ENCODE measurements at places on chromosomes 11 and 22. TPM values are rescaled to one million over a fixed set of nuclear protein-coding genes. Genes with fewer than 3 reads are reported as not detected.

DNA sequence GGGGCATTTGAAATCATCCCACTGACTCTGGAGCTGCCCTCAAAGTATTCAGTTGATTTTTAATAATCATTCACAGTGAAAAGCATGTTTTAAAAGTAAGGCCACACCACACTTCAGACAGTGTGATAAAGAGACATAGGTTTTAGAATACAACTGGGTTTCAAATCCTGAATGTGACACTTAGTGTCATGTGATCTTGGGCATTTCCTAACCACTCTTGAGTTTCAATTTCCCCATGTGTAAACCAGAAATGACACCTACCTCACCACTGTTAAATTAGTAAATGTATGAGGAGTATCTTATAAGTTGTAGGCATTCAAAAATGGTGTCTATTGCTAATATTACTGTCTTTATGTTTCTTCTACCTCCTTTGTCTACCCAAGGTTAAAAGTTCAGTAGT is 5.4 kb downstream of the TMEM123 start:
- DNase-seq = peak; percentile 56

DNA sequence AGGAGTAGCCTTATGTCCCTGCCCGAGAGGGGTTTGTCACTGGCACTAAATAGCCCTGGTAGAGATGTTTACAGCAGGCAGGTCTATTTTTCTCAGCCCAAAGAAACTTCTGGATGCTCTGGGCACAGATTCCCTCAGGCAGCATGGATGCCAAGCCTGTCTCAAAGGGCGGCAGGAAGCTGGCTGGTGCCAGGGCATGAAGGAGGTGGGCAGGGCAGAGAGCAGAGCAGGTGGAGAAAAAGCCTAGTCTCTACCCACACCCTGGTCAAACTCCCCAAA is 4.1 kb upstream of the GAS2L1 start:
- DNase-seq = no peak

- peak; percentile 77 for DNase-seq
These were observed 238.9 kb downstream of the NTM start for GRCh38 chr11:131609337-131609736.

DNA sequence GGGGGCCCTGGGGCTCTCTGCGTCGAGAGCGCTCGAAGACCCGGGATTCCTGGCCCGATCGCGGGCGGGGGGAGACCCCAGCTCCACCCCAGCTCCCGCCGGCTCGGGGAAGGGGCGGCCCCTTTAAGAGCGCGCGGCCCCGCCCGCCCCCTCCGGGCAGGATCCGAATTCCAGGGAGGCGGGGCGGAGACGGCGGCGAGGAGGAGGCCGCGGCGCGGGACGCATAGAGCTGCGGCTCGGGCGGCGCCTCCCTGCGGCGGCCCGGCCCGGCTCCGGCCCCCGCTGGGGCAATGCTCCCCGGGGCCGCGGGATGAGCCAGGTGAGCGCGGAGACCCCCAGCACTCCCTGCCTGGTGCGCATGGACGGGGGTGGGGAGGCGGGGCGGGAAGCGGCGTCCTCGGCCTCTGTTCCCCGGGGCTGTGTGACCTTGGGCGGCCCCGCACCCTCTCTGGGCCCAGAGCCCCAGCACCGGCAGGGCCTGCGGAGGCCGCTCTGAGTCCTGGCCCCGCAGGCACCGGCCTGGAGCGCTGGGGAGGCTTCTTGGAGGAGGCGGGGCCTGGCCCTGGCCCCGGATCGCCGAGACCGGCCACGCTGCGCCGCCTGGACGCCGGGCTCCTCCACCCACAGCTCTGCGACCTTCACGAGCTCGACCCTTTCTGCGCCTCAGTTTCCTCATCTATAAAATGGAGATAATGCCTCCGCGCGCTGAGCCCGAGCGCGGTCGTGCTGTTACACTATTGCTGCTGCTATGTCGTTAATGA is 565 bp downstream of the GAS2L1 start:
- peak; percentile 76 for DNase-seq

- DNase-seq = no peak
These were observed 22.0 kb downstream of the TRAF6 start for GRCh38 chr11:36488096-36488495.

GRCh38 chr11:64498136-64498535 is 92.9 kb upstream of the SLC22A12 start:
- DNase-seq = no peak

DNA sequence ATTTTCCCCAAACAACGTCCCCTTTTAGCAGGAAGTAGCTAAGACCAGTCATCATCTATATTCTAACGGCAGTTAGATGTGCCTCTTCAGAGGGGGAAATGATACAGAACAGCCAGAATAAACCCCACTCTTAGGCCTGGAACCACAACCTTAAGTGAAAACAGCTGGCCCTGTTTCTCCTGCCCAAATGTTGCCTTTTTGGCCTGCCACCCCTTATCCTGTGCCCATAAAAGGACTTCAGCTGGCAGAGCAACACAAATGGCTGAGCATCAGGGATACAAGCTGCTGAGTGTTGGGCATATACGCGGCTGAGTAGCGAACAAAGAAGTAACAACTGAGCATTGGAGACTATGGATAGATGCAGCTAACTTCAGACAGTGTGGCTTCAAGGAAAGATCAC is 1491.4 kb downstream of the LRRC4C start:
- no peak for DNase-seq

- DNase-seq = peak; percentile 66
These were observed 26.2 kb downstream of the TCP11L1 start for GRCh38 chr11:33065445-33066178.

GRCh38 chr11:86784241-86784681 is 16.1 kb upstream of the PRSS23 start:
- DNase-seq = no peak

DNA sequence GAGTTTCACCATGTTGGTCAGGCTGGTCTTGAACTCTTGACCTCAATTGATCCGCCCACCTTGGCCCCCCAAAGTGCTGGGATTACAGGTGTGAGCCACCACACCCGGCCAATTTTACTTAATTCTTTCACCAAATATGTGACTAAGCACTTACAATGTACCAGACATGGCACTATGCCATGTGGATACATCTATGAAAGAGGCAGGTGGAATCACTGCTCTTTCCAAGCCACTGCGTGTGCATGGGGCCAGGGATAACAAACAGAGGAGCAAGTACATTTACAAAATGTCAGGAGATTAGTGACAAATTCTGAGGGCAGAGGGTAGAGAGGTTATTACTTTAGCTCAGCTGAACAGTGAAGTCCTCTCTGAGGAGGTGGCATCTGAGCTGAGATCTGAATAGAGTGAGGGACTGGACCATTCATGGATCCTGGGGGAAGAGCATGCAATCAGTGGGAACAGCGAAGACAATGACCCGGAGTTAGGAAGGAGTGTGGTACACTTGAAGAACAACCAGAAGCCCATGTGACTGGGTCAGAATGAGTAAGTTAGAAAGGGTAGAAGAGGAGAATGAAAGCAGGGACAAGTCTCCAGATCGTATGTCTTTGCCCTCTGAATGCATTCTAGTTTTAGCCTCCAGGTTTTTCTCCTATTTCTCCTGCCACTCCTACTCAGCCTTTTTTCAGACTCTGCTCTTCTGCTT is 38.3 kb upstream of the GRAMD1B start:
- DNase-seq = no peak

GRCh38 chr11:29389793-29390192 is 627.0 kb downstream of the KCNA4 start:
- DNase-seq = no peak

DNA sequence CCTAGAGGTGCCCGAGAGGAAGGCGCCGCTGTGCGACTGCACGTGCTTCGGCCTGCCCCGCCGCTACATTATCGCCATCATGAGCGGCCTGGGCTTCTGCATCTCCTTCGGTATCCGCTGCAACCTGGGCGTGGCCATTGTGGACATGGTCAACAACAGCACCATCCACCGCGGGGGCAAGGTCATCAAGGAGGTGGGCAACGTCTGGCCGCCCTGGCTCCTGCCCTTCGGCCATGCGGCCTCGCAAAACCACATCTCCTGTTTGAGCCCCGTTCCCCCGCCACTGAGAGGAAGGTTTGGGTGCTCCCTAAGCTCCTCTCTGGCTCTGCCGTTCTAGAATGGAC is 3.4 kb downstream of the SLC17A6 start:
- no peak for DNase-seq

- no peak for DNase-seq
These were observed 196.7 kb downstream of the DSCAML1 start for GRCh38 chr11:117600234-117600783.

- DNase-seq = peak; percentile 61
These were observed 13.3 kb upstream of the PPP6R3 start for GRCh38 chr11:68447015-68447801.

- DNase-seq = no peak
These were observed 133.0 kb downstream of the NAV2 start for GRCh38 chr11:19845626-19846025.

GRCh38 chr11:127137771-127138280 is 137.3 kb upstream of the KIRREL3 start:
- no peak for DNase-seq

- DNase-seq = no peak
These were observed 16.1 kb downstream of the ARHGAP1 start for GRCh38 chr11:46684367-46684766.

- DNase-seq = no peak
These were observed 70.0 kb upstream of the IGLL5 start for GRCh38 chr22:22817468-22818201.

DNA sequence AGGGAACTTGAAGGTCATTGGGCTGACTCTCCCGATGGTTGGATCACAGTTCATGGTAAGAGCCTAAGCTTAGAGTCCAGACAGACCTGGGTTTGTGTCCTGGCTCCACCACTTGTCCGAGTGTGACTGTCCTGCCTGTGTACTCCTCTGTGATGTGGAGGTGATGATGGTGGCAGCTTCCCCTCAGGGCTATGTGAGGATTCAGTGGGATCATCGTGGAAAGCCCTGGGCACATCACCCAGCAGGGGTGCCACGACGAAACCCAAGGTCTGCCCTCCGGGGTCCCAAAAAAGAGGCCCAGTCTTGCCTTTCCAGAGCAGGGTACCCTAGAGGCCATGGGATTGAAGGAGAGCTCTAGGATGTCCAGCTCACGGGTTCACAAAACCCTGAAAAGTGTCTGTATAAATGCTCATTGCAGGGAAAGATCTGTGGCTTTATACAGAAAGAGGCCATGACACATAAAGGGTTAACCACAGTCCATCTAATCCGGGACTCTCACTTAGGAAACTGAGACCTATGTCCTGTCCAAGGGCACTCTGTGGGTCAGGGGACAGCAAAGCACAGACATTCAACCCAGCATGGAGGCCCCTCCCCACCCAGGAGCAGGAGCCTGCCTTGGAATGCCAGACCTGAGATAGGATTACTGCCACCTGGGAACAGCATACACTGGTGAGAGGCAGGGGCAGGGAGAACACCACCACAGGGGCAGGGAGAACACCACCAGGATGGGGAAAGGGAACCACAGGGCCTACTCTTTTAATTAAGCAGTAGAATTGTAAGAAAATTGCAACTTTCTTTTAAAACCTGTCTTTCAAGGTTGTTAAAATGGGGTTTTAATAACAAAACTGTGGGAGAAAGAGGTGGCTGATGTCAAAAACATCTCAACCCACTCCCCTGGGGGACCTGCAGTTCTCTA is 51.3 kb downstream of the IGLL5 start:
- no peak for DNase-seq

DNA sequence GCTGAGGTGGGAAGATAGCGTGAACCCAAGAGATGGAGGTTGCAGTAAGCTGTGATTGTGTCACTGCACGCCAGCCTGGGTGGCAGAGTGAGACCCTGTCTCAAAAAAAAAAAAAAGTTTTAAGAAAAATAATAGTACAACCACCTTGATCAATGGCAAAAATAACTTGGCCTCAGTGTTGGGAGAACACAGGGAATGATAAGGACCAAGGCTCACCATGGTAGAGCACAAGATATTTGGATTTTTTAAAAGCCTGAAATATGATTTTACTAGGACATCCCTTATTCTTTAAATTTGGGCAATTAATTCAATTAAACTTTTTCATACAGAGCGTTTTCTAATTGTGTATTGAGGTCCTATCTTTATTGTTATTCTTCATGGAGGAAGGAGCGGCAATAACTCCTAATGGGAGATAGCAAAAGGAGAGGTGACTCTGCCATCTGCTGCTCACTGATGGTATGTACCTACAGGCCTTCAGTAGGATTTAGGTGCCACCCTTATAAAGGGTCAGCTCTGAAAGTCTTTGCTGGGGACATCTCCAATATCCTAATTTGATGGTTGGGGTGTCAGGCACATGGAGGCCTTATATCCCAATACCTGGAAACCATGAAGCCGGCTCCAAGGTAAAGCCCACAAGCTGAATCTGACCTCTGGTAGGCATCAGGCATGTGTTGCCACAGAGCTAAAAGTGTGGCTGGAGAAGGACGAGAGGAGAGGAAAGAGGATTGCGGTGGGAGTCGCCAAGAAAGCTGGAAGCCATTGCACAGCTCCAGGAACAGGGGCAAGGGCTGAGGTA is 21.9 kb upstream of the POLD3 start:
- DNase-seq = peak; percentile 58

- DNase-seq = no peak
These were observed 23.9 kb downstream of the MCHR1 start for GRCh38 chr22:40703174-40703573.

DNA sequence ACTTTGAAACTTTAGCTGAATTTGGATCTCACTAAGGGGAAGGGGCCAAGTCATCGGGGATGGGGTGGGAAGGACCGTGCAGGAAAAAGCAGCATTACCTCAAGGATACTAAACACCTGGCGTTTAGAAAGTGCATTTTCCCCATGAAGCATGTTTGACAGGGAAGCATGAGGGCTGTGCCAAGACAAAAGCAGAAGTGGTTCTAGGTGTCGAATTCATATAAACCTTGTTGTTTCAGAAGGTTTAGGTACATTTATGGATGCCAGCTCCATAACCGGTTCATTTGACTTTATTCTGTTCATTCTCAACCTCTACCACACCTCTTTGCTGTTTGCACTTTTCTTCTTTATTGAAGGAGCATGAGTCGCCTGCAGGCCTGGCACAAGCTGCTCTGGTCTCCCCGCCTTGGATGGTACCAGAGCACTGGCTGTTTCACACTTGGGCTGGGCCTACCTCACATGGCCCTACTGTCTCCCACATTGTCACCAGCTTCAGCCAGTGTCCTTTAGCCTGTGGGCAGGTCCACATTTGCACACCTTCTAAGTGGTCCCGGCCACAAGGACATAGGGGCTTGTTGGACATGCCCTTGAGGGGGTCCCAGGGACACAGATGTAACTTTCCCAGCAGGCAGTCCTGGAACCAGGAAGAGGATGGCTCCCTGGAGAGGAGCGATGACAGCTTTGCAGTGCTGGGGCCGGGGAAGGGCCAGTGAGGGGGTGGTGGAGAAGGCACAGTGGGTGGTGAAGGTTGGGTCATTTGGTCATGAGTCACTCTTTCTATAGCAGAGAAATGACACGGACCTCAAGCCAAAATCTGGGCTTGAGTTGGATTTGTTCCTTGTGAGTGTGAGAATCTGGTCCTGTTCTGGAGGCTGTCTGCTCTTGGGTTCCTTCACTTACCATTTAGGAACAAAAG is 3.2 kb upstream of the ST14 start:
- DNase-seq = peak; percentile 66

PATE2 gene
- not detected for total RNA-seq

OR8D1 gene
- total RNA-seq = not detected

HOATZ gene
- not detected for total RNA-seq

OSM gene
- not detected for total RNA-seq

NRGN gene
- 21.2 TPM for total RNA-seq

OR5D14 gene
- not detected for total RNA-seq

SCUBE1 gene
- total RNA-seq = 11.5 TPM

APOA4 gene
- total RNA-seq = not detected

KREMEN1 gene
- total RNA-seq = 3.7 TPM

MS4A6E gene
- total RNA-seq = 25.8 TPM

CATSPER1 gene
- 1.6 TPM for total RNA-seq

CLMP gene
- 27.6 TPM for total RNA-seq

MOGAT2 gene
- total RNA-seq = not detected

C11orf42 gene
- not detected for total RNA-seq

CDC42EP1 gene
- total RNA-seq = 44.3 TPM

TMEM191B gene
- not detected for total RNA-seq
